GM23248 (cell line): ENCODE measurements at places on chromosomes 16 and 17. TPM values are rescaled to one million over a fixed set of nuclear protein-coding genes. Genes with fewer than 3 reads are reported as not detected.

SRCIN1 gene
- total RNA-seq = not detected in 2 replicates

IL21R gene
- 0.76 and 1.5 TPM in 2 replicates for total RNA-seq

CACNA1G gene
- total RNA-seq = 0.13 and 0.97 TPM in 2 replicates

DNA sequence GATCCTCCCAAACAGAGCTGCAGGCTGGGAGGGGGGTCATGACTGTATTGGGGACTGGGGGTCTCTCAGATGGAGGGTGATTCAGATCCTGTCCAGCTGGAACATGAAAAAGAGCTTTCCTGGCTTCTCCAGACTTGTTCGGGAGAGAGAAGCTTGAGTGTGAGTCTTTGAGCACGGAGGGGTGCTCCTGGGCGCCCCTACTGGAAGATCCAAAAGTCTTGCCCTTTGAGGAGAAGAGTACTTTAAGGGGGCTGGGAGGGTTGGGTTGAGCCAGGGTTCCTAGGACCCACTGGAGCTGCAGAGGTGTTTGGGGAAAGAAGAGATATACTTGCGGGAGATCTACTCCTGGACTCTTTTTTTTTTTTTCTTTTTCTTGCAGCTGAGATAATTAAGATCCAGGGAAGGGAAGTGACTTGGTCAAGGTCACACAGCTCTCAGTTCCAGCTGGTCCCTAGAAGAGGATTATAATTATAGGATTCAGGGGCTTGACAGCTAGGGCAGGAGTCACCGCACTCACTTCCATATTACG, 8.4 kb downstream of the RARA start:
- H3K4me1 ChIP-seq = peaks cover 67% of the 10 kb centered on the region
- no peaks in the 10 kb centered on the region for H3K27me3 ChIP-seq
- H3K27ac ChIP-seq = peak overlapping the region; percentile 95
- no peaks in the 10 kb centered on the region for H3K36me3 ChIP-seq

DNA sequence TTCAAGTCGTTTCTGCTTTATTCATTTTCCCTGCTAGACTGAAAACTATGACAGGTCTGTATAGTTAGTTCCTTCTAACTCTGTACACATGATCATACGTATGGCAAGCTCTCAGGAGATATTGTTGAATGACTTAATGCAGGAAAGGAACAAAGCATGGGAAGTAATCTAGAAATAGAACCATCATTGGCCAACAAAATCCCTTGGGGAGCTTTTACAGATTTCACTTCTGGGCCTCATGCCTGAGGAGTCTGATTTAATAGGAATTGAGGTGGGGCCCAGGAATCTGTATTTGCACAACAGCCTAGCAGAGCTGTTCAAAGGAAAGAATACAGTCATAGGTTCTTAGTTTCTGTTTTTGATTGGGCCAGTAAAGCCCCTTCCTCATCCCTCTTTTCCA, 229.2 kb downstream of the MAP2K6 start:
- H3K27me3 ChIP-seq = no peaks in the 10 kb centered on the region
- 0 out of 2 replicates have a peak, but pooled peaks cover 5% of the 10 kb centered on the region for H3K4me1 ChIP-seq
- DNase-seq = peak; percentile 12
- H3K36me3 ChIP-seq = no peaks in the 10 kb centered on the region

DNA sequence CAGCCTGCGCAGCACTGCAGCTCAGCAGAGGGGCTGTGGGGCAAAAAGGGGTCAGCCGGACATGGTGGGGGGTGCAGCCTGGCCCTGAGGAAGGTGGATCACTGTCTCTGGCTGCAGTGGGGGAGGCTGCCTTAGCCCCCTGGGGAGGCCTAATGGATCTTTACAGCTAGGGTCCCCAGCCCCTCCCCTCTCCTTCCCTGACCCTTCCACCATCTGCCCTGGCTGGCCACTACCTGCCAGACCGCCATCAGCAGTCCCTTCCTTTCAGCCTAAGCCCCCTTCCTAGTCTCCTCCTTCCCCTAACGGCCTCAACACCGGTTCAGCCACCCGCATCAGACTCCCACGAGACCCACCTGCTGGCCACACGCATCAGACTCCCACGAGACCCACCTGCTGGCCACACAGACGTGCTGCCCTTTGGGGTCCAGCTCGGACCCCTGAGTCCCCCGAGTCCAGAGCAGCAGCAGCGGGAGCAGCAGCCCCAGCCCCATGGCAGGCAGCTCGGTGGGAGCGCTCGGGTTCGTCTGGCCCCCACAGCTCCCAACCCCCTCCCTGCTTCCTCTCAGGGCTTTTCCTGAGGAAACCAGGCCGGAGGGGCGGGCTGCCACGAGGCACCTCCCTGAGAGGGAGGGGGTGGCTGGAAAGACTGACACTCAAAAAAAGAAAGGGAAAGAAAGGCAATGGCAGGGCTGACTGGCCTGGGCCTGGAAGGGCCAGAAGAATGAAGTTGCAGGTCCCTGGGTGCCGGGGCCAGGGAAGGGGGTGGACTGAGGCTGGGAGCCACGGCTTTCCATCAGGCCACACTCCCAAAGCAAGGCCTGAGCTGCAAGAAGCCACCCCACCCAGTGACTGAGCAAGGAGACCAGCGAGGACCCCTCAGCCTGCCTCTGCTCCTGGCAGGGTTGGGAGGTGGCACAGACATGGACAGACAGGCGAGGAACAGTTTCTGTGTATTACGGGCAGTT, at the start of gene SCARF1:
Gene SCARF1, minus strand, starts transcription at position 526 of the 965 bp plus-strand sequence. Its CDS starts 35 bp downstream, at position 491.
- no peaks in the 10 kb centered on the region for H3K27me3 ChIP-seq
- H3K4me1 ChIP-seq = peaks cover 15% of the 10 kb centered on the region
- no peak for DNase-seq
- H3K36me3 ChIP-seq = no peaks in the 10 kb centered on the region
- no peak within 1 kb of the TSS for H3K27ac ChIP-seq
- H3K4me3 ChIP-seq = no peak within 1 kb of the TSS

DNA sequence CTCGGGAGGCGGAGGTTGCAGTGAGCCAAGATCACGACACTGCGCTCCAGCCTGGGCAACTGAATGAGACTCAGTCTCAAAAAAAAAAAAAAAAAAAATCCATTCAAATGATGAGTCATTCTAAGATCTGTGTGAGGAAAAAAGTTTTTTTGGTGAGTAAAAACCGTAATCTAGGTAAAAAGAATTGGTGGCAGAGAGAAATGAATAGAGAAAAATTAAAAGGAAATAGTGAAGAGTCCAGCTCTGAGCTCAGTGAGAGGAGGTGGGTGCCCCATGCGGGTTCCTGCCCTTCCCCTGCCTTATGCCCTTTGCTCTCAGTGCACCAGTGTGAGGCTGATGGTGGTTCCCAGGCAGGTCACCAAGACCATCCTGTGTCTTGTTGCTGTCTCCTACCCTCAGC, 20.9 kb downstream of the GAN start:
- no peak overlapping the region for H3K27ac ChIP-seq
- H3K27me3 ChIP-seq = no peaks in the 10 kb centered on the region
- H3K4me3 ChIP-seq = no peak overlapping the region
- peak; percentile 6 for DNase-seq
- no peaks in the 10 kb centered on the region for H3K36me3 ChIP-seq

GRCh38 chr17:10729334-10730193, at the start of gene TMEM220:
TMEM220 (minus strand) TSS chr17:10730023; CDS start chr17:10729851, 172 bp downstream.
- no peaks in the 10 kb centered on the region for H3K27me3 ChIP-seq
- H3K4me3 ChIP-seq = peak within 1 kb of the TSS; percentile 78
- no peaks in the 10 kb centered on the region for H3K36me3 ChIP-seq
- peak within 1 kb of the TSS; percentile 84 for H3K27ac ChIP-seq
